NCI-H1092 treated with DMSO at 0.1 percent for 48 hours (cell line): ENCODE measurements at places on chromosomes 3 and 15.

- DNase-seq = no peak
Observed at GRCh38 chr3:38268522-38268921, 2.9 kb downstream of the SLC22A13 start.

DNA sequence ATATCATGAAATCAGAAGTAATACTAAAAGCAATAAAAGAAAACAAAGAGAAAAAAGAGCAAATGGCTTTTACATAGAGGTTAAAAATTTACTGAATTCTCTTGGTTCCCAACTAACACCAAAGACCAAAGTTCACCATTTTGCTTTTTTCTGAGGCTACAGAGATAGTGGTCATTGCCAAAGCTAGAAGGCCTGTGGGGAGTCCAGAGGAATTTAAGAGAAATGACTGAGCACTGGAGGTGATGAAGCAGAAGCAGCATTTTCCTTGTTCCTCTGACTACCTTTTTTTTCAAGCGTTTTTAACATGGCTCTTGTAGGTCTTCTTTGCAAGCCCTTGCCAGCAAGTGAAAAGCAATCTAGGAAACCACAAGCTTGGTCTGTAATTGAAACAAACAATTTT is 58.2 kb downstream of the THBS1 start:
- no peak for DNase-seq

GRCh38 chr3:183984127-183984740 is 33.5 kb downstream of the ABCC5 start:
- no peak for DNase-seq

GRCh38 chr3:30655187-30655812 is 48.9 kb downstream of the TGFBR2 start:
- DNase-seq = no peak

GRCh38 chr3:3160826-3161225 is 18.7 kb downstream of the CRBN start:
- DNase-seq = no peak

- no peak for DNase-seq
Observed at GRCh38 chr3:120424506-120424905, 26.3 kb downstream of the FSTL1 start.
